ENCODE measurements at places on chromosomes 6 and 20. TPM values are rescaled to one million over a fixed set of nuclear protein-coding genes. Genes with fewer than 3 reads are reported as not detected.

LHFPL5 gene
- total RNA-seq, result not detected

PPP1R14C gene
- total RNA-seq, result 13.8 TPM

COX4I2 gene
- total RNA-seq, result not detected

ANKRD6 gene
- total RNA-seq, result 15.8 TPM

SLC35F1 gene
- total RNA-seq, result 6.8 TPM

ETV7 gene
- total RNA-seq, result 4.8 TPM

DNA sequence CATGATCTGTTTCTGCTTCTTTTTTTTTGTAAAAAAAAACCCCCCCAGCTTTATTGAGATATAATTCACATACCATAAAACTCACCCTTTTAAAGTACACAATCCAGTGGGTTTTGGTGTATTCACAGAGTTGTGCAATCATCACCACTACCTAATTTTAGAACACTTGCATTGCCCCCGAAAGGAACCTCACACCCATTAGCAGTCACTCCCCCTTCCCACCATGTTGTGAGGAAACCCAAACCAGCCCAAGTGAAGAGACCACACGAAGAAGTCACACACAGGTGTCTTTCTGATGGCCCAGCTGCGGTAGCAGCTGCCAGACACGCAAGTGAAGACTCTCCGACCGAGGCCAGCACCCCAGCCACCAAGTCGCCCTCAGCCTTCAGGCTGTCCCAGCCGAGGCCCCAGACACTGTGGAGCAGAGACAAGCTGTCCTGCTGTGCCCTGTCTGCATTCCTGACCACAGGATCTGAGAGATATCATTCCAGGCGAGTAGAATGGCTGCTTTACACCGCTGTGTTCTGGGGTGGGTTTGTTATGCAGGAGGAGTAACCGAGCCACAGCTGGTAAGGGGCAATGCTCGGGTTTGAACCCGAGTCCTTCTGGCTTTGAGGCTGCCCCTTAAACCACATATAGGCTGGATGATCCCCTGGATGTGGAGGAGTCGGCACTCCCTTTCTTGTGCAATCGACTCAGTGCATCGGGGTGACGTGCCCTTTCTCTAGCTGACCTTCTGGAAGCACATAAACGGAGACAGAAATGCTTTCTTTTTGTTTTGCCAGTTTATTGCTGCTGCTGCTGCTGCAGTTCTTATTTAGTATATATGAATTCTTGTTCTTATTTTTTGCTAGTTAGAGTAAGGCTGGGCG is 59.1 kb upstream of the PTPN1 start:
- DNase-seq, result peak; percentile 48

DNA sequence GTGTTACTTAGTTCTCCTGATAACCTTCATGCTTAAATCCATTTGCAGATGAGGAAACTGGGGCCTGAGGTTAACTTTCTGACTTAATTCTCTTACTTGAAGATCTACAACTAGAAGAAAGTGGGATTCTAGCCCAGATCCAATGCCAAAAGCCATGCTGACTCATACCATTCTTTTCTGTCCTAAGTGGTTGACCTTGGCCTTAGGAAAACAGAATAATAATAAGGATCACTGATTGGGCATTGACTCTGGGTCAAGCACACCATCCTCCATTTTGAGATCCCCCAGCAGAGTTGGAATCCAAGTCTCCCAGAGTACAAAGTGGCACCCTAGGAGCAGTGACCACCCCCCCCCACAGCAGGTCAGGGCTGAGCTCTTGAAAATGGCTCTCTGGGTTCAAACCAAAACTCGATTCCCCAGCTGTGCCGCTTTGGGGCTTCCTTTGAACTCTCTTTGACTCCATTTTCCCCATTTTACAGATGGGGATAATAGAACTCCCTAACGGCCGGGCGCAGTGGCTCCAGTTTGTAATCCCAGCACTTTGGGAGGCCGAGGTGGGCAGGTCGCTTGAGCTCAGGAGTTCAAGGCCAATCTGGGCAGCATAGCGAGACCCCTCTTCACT is 12.8 kb upstream of the ZNF217 start:
- DNase-seq, result peak; percentile 27

- DNase-seq, result no peak
Measured at GRCh38 chr6:7784706-7785105, 58.8 kb downstream of the BMP6 start.

DNA sequence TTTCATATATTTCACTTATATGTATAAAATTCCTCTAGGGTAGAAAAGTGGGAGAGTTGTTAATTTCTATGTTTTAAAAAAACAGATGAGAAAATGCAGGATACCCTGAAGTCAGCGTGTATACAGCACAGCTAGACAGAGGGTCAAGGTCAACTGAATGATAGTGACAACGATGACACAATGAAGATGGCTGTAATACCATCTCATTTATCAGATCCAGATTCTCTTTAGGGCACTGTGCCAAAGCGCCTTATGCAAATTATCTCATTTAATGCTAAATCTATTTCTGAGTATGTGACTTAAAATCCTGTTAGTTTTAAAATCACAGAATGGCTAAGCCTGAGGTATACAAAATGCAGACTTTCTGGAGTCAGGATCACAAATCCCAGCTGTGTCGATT is 431.4 kb upstream of the RUNX2 start:
- no peak for DNase-seq

- no peak for DNase-seq
Measured at GRCh38 chr20:46343975-46344357, 35.7 kb upstream of the CDH22 start.

GRCh38 chr6:137094411-137095008 is 49.7 kb upstream of the IL20RA start:
- DNase-seq, result peak; percentile 88

DNA sequence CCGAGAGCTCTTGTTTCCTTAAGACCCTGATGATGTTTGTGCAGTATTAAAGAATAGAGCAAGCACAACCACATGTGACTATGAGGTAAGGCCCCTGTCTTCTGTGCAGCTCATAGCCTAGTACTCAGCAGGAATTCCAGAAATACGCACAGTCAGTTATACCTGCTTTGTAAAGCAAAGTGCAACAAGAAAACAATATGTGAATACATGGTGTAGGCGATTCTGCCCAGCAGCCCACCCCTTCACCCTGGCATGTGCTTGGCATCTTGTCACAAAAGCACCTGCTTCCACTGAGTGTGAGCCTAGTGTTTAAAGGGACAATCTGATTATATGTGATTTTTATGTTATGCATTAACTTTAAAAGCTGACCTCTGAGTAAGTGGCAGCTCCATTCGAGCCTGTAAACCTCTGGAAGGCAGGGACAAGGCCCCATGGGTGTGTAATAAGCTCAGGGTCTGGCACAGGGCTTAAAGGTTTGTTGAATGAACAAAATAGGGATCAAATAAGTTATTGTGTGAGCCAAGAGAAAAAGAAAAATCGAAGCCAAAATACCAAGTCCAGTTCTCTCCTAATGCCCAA is 148.7 kb downstream of the DOK5 start:
- DNase-seq, result peak; percentile 43

DNA sequence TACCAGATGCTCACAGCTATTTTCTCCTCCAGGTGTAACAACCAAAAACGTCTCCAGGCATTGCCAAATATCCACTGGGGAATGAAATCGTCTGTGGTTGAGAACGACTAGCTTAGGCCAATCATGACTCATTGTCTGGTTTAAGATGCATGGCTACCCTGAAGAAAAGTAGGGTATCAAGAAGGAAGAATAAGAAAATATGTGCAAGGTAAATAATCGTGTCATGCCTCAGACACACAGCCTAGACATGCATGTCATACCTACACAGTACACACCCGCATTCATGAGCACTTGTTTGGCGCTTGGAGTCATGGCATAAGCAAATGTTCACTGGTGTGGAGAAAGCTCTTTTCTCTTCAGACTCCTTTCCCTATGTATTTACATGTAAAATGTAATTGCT is 745.7 kb downstream of the MAFB start:
- no peak for DNase-seq

DNA sequence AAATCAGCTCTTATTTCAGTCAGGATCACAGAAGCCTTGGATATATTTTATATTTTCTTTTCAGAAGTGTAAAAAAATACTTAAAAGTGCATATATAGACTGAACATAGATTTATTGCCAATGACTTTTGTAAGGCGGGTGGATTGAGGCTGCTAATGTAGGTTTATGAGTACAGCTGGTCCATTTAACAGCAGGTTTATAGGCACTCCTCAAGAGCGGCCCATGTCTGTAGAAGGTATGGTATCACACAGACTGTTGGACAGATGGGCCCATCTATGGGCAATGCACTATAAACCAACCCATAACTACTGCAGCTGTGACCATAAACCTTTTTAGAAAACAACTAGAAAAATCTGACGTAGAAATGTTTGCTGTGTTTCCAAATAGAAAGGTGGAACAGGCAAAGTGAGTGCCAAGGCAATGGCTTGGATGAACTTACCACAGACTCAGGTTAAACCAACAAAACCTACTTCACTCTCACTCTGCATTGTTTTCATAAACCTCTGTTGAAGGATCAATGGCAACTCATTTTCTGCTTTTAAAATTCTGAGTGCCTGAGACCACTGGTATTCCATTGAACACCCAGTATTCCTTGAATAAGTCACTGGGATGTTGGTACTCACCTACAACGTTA is 170.6 kb upstream of the EYA4 start:
- DNase-seq, result no peak

DNA sequence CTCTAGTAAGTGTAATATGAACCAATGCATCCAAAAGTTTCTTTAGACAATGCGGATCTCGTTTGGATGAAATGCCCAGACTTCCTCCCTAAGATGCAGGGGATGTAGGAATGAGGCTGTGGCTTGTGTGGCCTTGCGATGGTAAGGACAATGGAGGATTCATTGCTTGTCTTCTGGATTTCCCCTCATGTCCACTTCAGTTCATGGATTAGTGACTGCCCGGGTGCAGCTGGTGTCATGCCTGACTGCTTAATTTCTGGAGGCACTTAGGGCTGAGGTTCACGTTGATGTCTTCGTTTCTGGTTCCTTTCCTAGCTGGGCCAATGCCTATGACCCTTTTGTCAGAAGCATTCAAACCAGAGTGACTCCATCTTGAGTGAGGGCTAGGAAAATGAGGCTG is 93.8 kb downstream of the SCP2D1 start:
- DNase-seq, result no peak

Data from stomach (tissue), 19 donors.